ENCODE measurements at places on chromosomes 1 and 21.

DNA sequence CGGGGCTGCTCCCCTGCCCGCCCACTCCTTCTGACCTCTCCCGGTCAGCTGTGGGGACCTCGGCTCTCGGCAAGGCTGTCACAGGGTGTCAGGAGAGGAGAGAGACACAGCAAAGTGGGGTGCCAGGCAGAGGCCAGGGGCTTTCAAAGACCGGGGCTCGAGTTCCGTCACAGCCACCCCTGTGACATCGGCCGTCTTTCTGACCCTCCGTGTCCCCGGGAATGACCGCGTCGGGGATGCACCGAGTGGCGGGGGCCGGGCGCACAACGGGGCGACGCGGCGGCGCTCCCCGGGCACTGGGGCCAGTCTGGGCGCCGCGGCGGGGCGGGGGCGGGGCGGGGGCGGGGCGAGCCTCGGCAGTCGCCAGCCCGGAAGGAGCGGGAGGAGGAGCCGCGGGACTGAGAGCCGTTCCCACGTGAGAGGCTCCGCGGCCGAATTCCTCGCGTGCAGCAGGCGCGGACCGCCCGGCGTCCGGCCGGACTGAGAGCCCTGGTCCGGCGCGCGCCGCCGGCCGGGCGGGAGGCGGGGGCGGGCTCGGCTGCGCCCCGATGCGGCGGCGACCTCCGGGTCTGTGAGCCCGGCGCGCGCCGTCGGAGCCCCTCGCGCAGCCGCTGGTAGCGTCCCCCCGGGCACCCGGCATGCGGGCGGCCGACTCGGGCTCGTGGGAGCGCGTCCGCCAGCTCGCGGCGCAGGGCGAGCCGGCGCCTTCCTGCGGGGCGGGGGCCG lies 229.7 kb upstream of the TMEM51 start:
- peak; percentile 5 for DNase-seq

GRCh38 chr1:147225193-147225730 lies at the start of gene FMO5:
TSS of gene FMO5 (minus strand) at chr1:147225339. CDS start at chr1:147225029, 310 bp downstream.
- peak; percentile 15 for DNase-seq

DNA sequence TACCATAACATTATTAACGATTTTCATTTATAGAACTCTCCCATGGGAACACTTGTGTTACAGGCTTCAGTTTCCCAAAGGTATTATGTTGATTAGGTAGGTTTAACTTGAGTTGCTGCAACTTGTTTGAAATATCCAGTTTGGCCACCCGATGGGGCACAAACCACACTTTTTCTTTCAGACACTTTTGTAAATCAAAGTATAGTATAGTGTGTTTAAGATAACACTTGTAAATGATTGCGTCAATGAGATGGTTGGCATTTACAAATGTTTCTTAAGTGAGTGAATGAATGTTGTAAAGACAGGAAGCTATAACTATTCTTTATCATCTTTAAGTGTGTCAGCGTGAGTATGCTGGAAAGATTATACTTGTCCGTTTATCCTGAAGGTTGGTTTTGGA lies 4.3 kb downstream of the XPR1 start:
- DNase-seq, result no peak

GRCh38 chr1:171805395-171806115 lies 24.1 kb downstream of the METTL13 start:
- DNase-seq, result no peak

- DNase-seq, result no peak
These were observed 11.3 kb downstream of the RAB29 start for GRCh38 chr1:205763980-205764379.

DNA sequence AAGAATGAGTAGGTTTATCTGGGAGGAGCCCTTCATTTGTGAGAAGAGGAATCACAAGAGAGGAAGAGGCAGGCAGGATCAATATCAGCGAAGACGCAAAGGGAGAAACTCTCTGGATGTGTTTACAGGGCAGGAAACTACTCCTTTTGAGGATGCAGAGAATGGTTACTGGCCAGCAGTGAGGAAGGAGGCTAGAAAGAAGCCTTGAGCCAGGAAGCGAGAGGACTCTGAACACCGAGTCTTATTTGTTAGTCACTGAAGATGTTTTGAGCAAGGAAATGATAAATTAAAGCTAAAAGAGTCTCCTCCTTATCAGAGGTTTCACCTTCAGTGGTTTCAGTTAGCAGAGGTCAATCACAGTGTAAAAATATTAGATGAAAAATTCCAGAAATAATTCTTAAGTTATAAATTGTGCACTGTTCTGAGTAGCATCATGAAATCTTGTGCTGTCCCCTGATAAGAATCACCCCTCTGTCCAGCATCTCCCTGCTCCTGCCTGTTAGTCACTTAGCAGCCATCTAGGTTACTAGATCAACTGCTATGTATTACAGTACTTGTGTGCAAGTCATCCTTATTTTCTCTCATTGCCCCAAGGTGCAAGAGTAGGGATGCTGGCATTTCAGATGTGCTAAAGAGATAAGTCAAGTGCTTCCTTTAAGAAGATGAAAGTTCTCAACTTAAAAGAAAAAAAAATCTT lies 43.5 kb downstream of the WLS start:
- no peak for DNase-seq

GRCh38 chr1:175158170-175158591 lies 34.4 kb downstream of the KIAA0040 start:
- no peak for DNase-seq

- no peak for DNase-seq
These were observed 37.5 kb upstream of the QSOX1 start for GRCh38 chr1:180116964-180117763.

DNA sequence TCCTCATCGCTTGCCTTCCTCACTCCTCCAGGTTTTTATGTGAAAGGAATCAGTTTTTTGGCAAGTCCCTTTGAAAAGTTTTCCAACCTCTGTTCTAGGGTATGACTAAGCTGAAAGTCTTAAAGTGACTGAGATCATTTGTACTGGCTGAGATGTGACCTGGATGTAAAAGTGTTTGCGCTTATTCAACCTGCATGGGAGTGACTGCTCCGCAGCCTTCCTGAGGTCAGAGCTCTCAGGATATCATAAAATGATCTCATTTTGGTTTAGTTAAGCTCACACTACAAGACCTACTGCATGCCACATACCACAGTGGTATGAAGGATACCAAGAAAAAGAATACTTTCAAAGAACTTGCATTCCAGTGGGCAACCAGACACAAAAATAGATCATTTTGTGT lies 29.8 kb upstream of the TADA1 start:
- DNase-seq, result no peak

GRCh38 chr1:55836086-55836485 lies 620.9 kb upstream of the USP24 start:
- DNase-seq, result no peak

GRCh38 chr1:7463526-7463925 lies 307.6 kb upstream of the VAMP3 start:
- DNase-seq, result no peak

- no peak for DNase-seq
These were observed 19.6 kb upstream of the COQ8A start for GRCh38 chr1:226920446-226920894.

- DNase-seq, result no peak
These were observed 27.2 kb downstream of the AK5 start for GRCh38 chr1:77308889-77309621.

DNA sequence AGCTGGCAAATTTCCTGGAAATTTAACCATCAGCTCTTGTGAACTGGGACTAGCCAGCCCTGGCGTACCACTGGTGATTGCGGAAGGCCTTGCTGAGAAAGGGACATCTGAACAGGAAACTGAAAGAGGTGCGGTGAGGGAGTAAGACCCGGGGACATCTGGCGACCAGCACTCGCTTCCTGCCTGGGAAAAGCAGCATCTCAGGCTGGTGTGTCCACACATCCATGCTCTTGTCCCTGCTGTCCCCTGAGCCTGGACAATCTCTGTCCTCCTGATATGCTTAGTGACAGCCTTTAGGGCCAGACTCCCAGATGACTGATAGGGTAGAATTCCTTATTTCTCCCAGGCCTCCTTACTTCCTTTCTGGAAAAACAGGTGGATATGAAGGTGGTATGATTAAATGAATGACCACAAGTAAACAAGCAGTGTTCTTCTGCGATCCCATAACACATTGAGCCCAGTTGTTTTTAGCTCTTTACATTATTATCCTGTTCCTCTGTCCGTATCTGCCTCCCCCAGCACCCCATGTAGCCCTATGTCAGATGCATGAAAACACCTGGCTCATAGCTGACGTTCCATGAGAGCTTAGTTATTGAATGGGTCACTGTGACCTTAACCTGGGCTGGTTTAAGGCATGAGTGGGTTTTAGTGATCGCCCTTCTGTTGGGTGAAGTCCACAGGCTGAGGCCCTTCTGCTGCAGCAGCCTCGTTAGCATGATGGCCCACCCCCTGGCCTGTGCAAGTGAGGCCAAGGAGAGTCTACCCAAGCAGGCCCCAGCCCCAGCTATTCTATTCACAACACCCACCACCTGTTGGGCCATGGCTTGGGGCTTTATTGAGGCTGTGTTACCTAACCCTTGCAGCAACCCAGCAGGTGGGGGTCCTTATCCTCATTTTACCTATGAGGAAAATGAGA lies 76.1 kb upstream of the GADD45A start:
- DNase-seq, result no peak

- DNase-seq, result no peak
These were observed 2.7 kb downstream of the ITGA10 start for GRCh38 chr1:145906954-145907753.

GRCh38 chr21:38985568-38986378 lies 180.0 kb downstream of the ETS2 start:
- DNase-seq, result peak; percentile 27

GRCh38 chr1:59100708-59101374 lies 196.1 kb upstream of the FGGY start:
- DNase-seq, result no peak

DNA sequence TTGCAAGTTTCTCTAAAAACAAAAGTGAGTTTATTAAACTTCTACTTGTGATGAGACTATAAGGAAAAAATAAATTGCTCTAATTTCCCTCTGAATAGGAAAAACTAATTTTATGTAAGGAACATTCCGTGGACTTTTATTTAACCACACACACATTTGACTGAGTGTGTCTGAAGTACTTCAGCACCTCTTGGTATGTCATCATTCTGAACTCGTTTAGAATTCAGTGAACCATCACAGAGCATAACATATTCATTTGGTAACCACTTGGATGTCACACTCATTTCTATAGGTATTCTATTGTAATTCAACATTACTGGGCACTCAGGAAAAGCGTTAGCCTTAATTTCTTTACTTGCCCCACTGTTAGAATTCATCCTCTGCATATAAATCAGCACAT lies 79.1 kb downstream of the RGS21 start:
- no peak for DNase-seq

GRCh38 chr1:92411511-92411910 lies 75.2 kb downstream of the GFI1 start:
- DNase-seq, result no peak

GRCh38 chr1:153355445-153356071 lies 2.1 kb upstream of the S100A9 start:
- no peak for DNase-seq

DNA sequence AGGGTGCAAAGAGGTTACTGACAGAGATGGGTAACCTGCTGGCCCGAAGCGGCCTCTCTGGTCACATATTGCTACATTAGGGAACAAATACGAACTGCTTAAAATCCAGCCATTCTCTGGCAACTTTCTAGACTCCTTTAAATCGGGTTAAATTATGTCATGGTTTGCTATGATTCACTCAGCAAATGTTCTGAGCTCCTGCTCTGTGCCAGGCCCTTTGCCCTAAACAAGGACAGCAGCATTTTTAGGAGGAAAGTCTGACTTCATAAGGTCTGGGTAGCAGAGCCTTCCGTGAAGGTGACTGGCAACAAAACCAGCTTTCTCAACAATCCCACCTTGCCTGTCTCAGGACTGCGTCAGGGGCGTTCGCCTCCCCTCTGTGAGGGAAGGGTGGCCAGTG lies 15.4 kb downstream of the ZP4 start:
- DNase-seq, result no peak

All from stimulated activated CD4-positive, alpha-beta T cell treated with anti-CD3 and anti-CD28 coated beads, Interleukin-15, amount 100 ng/mL, for 1 hour (primary cell).